DMS79 treated with DMSO at 0.1 percent for 48 hours (cell line): ENCODE measurements at places on chromosomes 16 and 17.

- no peak for DNase-seq
These were observed 7.9 kb upstream of the PLEKHG4 start for GRCh38 chr16:67271446-67271845.

- DNase-seq = no peak
These were observed 14.3 kb downstream of the SNX29 start for GRCh38 chr16:11990702-11991390.

- no peak for DNase-seq
These were observed 51.6 kb downstream of the PRKCA start for GRCh38 chr17:66353937-66354401.

DNA sequence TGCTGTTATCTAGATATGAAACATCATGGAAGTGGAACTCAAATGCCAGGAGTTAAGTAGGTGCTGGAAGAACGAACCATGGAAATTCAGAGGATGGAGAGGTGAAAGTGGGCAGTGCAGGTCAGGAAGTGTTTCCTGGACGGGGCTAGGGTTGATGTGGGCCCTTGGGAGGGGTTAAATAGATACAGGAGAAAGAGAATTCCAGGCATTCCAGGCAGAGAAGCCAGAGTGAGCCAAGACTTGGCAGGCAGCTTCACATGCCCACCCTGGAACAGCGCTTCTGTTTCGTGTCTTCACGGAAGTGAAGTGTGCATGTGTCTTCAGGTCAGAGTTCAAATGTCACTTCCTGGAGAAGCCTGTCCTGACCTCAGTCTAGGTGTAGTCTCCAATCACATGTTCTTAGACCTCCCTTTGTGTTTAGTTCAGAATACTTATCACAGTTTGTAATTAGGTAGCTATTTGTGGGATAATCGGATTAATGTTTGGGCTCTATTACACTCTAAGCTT is 41.3 kb downstream of the GP2 start:
- DNase-seq = no peak

GRCh38 chr17:7851438-7852261 is 3.2 kb upstream of the TMEM88 start:
- no peak for DNase-seq

GRCh38 chr17:50917418-50917743 is 51.2 kb upstream of the TOB1 start:
- no peak for DNase-seq

GRCh38 chr17:72165867-72166439 is 45.1 kb downstream of the SOX9 start:
- no peak for DNase-seq

- no peak for DNase-seq
These were observed 97.1 kb upstream of the RPRML start for GRCh38 chr17:47076171-47076570.

GRCh38 chr16:1941162-1942046 is 1.6 kb downstream of the MSRB1 start:
- DNase-seq = no peak

GRCh38 chr16:72371307-72372086 is 199.5 kb upstream of the PMFBP1 start:
- no peak for DNase-seq

GRCh38 chr17:11245187-11245586 is 4.2 kb downstream of the SHISA6 start:
- no peak for DNase-seq
